NCI-H748 treated with DMSO at 0.1 percent for 48 hours (cell line): ENCODE measurements at places on chromosomes 16 and 17.
A peak's percentile ranks its signal among the peaks of the same experiment; 100 is the strongest.

DNA sequence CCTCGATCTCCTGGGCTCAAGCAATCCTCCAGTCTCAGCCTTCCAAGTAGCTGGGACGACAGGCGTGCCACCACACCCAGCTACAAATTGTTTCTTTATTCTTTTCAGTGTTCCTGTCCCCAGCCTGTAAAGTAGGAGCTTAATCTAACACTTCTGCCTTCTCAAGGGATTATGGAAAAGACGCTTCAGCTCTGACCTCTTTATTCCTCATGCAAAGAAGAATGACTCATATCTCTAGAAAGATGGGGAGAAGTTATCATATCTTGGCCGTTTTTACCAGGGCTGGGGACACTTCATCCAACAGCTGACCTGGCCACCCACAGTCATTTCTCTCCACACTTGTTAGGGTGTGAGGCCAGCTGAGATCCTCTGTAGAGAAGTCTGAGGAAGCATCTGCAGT, 172.6 kb downstream of the HAPSTR1 start:
- DNase-seq: no peak

GRCh38 chr16:46927273-46927672, 43.1 kb downstream of the GPT2 start:
- no peak for DNase-seq

- no peak for DNase-seq
Measured at GRCh38 chr17:65753348-65753747, 191.9 kb upstream of the AXIN2 start.

DNA sequence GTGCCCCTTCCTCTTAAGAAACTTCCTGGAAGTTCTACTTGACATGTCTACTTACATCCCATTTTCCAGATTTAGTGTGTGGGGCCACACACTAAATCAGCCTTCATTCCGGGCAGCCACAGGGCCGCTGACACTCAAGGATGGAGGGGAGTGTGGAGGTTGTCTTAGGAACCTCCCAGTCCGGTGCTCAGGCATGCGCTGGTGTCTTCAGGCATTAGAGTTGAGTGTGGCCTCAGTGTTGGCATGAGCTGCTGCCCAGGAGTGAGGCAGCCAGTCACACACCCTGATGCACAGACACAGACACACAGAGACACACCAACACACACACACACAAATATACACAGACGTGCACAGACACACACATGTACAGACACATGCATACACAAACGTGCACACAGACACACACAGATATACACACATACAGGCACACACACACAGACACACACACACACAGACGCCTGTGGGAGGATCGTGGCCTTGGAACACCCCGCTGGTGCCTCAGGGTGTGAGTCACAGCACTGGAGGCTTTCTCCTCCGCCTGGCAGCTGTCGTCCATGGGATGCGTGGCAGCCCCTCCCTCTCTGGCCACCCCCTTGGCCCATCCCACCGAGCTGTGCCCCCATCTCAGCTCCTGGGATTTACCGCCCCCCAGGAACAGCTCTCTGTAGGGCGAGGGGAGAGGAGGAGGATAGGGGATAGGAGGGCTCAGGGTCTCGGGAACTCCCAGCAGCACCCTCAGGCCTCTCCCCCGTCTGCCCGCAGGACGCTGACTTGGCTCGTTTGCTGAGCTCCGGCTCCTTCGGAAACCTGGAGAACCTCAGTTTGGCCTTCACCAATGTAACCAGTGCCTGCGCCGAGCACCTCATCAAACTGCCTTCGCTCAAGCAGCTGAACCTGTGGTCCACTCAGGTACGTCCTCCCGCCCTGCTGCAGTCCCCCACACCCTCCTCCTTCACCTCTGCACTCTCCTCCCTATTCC, 75.6 kb upstream of the PLCG2 start:
- no peak for DNase-seq

DNA sequence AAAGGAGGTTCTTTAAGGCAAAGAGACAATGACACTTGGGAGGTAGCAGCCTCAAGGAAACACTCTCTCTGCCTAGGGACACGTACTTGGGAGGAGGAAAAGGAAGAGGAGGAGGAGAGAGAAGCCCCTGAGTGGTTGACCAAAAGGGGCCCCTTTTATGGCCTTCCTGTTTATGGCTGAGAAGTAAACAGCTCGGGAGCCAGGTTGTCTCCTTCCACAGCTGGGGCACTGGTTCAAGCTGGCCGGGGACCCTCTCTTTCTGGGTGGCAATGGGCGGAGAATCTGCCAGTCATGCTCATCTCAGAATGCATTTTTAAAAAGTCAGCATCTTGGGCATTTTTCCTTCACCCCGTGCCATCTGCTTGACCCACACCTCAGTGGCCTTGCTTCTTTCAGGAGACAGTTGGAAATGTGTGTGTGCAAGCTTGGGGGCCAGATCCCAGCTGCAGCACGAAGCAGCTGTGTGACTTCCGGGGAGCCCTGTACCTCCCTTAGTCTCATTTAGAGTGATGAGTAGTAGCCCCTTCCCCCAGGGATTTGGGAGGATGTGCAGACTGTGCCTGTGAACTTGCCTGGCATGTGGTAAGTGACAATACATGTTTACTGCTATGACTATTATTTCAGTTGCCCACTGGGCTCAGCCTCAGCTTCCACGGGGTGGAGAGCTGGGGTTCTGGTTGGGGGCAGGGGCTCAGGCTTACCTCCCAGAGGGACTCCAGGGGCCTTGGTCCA, 33.8 kb upstream of the SALL1 start:
- no peak for DNase-seq

DNA sequence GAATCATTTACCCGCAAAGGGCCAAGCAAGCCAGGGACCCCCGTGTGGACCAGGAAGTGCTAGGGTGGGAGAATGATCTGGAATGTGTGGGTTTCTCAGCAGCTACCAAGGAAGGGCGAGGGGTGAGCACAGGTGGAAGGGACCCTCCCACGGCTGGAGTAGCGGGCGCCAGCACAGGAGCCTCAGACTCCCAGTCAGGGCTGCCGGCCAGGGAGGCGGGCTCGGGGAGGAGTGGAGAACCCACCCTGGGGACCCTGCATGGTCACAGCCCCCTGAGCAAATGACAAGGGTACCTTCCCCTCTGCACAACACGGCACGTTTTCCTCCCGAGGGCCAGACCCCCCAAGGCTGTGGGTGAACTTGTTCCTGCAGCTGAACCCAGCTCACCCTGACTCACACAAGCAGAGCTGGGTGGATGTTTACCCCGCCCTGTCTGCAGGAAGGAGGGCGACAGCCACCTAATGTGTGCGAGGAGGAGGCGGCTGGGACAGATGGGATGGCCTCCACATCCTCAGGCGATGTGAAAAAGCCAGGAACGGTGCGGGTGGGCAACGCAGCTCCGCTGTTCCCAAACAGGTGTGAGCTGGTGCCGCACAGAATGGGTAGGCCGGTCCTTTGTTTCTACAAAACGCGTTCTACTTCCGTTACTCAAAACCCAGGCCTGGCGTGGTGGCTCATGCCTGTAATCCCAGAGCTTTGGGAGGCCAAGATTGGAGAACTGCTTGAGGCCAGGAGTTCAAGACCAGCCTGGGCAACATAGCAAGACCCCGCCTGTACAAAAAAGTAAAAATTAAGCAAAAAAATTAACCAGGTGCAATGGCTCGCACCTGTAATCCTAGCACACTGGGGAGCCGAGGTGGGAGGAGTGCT, 6.2 kb downstream of the ECI1 start:
- no peak for DNase-seq

DNA sequence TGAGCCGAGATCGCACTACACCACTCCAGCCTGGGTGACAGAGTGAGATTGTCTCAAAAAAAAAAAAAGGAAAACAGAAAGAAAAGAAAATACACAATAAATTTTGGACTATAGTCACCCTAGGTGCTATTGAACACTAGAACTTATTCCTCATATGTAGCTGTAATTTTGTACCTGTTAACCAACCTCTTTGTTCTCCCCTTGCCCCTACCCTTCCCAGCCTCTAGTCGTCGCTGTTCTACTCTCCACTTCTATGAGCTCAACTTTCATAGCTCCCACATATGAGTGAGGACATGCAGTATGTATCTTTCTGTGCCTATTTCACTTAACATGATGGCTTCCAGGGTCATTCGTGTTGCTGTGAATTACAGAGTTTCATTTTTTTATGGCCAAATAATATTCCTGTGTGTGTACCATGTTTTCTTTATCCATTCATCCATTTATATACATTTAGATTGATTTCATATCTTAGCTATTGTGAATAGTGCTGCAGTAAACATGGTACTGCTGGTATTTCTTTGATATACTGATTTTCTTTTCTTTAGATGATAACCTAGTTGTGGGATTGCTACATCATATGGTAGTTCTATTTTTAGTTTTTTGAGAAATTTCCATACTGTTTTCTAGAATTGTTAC, 28.3 kb downstream of the VPS35L start:
- peak; percentile 40 for DNase-seq

DNA sequence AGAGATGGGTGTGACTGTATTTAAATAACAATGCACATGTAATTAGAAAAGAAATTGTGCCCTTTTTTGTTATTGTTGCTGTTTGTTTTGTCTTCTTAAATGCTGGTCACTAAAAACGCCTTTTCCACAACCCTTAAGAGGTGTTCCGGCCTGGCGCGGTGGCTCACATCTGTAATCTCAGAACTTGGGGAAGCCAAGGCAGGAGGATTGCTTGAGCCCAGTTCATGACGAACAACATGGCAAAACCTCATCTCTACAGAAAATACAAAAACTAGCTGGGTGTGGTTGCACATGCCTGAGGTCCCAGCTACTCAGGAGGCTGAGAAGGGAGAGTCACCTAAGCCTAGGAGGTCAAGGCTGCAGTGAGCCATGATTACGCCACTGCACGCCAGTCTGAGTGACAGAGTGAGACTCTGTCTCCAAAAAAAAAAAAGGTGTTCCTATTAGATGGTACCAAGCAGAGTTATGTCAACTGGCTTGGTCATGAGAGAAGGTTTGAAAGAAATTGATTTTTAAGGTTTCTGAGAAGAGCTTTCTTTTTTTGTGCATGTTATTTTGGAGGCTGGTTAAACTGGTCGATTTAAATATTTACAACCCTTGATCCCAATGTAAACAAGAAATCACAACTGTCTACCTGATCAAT, 23.5 kb upstream of the RFFL start:
- no peak for DNase-seq

- no peak for DNase-seq
Measured at GRCh38 chr17:31722251-31723056, 136.6 kb downstream of the COPRS start.

- no peak for DNase-seq
Measured at GRCh38 chr17:37884516-37884915, 39.7 kb upstream of the TBC1D3K start.

- DNase-seq: no peak
Measured at GRCh38 chr16:28580726-28581315, 16.0 kb downstream of the SULT1A2 start.

DNA sequence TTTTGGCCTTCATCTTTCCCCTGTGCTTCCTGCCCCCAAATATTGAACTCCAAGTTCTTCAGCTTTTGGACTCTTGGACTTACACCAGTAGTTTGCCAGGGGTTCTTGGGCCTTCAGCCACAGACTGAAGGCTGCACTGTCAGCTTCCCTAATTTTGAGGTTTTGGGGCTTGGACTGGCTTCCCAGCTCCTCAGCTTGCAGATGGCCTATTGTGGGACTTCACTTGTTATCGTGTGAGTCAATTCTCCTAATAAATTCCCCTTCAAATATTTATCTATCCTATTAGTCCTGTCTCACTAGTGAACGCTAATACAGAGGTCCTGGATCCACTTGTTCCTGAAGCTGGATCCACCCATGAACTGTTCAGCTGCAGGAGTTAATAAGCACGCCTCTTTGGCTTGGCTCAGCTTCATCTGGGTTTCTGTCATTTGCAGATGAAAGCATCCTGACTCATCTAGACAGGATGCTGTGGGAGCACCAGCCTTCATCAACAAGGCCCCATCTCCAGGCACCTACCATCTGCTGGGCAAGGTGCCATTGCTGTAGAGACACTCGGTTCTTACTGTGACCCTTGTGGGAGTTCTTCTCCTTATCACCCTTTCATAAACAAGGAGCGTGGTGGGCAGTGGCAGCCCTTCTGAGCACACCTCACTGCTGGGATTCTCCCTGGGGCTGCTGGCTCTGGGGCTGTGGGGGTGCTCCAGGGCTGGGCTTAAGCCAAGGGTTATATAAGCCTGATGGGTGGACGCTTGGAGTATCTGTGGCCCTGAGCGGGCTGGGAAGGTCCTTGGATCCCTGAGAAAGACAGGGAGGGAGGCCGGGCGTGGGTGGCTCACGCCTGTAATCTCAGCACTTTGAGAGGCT, 23.1 kb downstream of the LAT start:
- DNase-seq: no peak

- DNase-seq: no peak
Measured at GRCh38 chr16:87243478-87243877, 73.7 kb downstream of the C16orf95 start.

- DNase-seq: no peak
Measured at GRCh38 chr16:88566158-88566557, 4.0 kb upstream of the ZC3H18 start.

GRCh38 chr16:67312719-67313118, 13.8 kb downstream of the KCTD19 start:
- DNase-seq: no peak

GRCh38 chr17:76385892-76386786, 1.7 kb downstream of the SPHK1 start:
- DNase-seq: peak; percentile 28

DNA sequence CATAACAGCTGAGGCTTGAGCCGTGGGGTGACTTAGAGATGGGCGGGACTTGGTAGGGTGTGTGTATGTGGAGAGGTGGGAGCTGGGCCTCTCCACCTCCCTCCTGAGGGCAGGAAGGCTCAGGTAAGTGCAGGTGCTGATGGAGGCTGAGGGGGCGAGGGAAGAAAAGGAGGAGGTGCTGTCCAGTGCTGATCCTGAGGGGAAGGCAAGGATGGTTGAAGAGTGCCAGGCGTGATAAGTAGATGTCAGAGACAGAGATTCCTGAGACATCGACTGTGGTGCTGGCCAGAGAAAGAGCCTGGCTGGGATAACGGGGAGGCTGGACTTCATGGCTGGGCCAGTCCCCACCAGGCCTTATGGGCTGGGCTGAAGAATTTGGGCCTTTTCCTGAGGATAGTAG, 159.1 kb downstream of the SDK2 start:
- no peak for DNase-seq

GRCh38 chr17:44467108-44467507, 36.1 kb downstream of the GPATCH8 start:
- no peak for DNase-seq

- peak; percentile 27 for DNase-seq
Measured at GRCh38 chr17:30600830-30601494, 123.8 kb downstream of the GOSR1 start.

DNA sequence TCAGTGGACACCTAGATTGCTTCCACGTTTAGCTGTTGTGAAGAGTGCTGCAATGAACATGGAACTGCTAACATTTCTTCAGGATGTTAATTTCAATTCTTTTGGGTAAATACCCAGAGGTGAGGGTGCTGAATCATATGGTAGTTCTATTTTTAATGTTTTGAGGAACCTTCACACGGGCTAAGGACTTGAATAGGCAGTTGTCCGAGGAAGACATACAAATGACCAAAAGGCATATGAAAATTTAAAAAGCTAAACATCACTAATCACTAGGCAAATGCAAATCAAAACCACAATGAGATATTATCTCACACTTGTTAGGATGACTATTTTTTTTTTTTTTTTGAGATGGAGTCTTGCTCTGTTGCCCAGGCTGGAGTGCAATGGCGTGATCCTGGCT, 173.3 kb downstream of the PRKCB start:
- no peak for DNase-seq
